Endodermal cell (in vitro differentiated cells): ENCODE measurements at places on chromosomes 7 and 10. TPM values are rescaled to one million over a fixed set of nuclear protein-coding genes. Genes with fewer than 3 reads are reported as not detected.

GRCh38 chr7:100431286-100431735, 1.7 kb downstream of the MEPCE start:
- DNase-seq: peak; percentile 49

DNA sequence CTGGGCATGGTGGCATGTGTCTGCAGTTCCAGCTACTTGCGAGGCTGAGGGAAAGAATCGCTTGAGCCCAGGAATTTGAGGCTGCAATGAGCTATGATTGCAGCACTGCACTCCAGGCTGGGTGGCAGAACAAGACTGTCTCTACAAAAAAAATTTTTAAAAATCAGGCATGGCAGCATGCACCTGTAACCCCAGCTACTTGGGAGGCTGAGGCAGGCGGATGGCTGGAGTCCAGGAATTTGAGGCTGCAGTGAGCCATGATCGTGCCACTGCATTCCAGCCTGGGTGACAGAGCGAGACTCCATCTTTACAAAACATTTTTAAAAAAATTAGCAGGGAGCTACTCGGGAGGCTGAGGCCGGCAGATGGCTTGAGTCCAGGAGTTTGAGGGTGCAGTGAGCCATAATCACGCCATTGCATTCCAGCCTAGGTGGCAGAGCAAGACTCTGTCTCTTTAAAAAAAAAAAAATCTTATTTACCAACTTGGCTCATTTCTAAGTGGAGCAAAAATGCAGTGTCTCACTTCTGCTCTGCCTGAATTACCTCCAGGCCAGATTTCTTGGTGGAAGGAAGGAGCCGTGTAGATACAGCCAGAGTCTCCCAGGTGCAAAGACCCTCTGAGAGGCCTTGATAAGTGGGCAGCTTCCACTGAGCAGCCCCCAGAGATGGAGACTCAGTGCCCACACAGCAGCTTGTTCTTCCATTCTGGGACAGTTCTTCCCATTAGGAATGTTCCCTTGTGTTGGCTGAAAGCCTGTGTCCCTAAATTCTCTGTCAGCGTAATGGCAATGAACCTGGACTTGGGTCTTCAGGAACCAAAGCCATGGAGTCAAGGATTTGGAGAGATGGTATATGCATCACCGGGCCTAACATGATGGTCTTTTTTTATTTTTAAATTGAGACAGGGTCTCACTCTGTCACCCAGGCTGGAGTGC, 30.0 kb downstream of the GTF2IRD1 start:
- no peak for DNase-seq

DNA sequence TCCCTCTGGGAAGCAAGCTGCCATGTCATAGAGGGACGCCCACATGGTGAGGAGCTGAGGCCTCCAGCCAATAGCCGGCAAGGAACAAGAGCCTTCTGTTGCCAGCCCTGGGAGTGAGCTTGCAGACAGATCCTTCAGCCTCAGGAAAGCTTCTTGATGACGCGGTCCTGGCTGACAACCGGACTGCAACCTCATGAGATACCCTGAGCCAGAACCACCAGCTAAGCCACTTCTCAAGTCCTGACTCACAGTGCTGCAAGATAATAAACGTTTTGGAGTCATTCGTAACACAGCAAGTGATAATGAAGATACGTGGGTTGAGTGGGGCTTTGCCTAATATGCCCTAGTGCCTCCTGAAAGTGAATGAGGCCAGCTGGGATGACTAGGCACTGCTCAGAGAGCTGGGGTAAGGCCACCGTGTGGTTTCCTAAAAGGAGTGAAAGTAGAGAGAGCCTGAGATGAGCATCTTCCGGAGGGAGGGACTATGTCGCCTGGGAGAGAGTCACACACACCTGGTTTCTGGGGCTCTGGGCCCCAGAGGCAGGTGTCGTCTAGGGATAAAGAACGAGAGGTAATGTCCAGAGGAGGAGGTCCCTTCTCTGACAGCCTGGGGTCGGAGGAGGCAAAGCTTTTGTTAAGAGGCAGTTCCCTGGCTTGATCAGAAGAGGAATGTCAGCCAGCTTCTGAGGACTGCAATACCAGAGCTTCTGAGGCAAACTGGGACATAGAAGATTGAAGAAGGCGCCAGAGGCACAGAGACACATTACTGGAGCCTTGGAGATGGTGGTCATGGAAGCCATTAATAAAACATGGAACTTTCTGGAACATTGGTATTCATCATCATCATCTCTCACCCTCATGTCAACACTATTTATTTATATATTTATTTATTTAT, 53.6 kb downstream of the PYROXD2 start:
- peak; percentile 92 for DNase-seq

DNA sequence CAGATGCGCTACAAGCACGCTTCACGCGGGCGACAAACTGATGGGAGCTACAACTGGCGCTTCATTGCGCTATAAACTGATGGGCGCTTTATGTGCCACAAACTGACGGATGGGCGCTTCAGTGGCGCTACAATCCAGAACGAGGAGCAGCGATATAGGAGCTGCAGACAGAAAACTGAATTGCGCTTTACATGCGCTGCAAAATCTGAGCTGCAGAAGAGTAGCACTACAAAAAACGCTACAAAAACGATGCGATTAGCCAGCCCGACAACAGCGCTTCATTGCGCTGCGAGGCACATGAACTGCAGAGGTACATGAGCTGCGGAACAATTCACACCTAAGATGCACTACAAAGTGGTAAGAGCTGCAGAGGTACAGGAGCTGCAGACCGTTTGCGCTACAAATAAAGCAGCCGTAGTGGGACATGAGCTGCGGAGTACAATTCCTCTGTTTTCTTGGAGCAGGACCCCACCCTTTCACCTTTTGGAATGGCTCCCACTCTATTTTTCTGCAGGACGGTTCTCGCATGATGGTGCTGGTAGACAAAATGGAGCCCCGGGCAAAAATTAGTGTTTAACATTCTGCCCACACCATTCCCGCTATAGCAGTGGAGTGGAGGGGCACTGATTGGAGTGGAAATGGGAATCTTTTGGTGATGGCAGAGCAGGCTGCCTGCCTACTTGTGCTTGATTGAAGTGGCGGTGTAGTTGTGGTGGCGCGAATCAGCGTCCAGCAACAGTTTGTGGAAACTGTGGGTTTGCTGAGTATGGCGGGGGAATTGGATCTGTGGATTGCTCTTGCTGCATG, 1.2 kb upstream of the SGCE start:
- DNase-seq: peak; percentile 63

Gene PRPS1L1
- total RNA-seq: not detected in 3 replicates

GRCh38 chr7:148572067-148572522, 18.5 kb upstream of the C7orf33 start:
- DNase-seq: no peak

DNA sequence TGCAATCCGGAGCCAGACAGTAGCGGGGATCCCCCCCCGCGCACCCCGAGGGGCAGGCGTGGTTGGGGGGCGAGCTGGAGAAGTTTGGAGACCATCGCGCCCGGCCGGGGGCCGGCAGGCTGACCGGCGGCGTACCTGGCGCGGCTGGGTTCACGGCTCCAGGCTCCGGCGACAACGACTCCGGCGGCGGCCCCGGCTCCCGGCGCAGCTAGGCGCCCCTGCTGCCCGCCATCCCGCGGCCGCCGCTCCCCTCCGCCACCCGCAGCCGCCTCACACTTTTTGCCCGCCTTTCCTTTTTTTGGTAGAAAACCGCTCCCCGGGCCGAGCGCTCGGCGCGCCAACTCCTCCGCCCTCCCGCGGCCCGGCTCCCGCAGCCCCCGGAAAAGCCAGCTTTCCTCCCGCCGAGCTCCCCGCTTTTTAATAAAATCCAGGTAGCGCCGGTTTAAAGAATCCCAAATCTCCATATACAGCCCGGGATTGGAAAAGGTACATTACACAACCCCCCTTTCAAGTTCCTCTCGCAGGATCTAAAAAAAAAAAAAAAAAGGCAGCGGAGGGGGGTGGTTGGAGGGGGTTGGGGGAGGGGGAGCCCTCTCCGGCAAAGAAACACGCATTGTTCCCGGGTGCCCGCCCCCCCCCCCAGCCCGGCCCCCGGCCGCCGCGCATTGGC, at the start of gene TNRC18:
TSS of gene TNRC18 (minus strand) at position 529 of the 670 bp plus-strand sequence. CDS start 2,588 bp downstream, outside the sequence.
- no peak for DNase-seq

DNA sequence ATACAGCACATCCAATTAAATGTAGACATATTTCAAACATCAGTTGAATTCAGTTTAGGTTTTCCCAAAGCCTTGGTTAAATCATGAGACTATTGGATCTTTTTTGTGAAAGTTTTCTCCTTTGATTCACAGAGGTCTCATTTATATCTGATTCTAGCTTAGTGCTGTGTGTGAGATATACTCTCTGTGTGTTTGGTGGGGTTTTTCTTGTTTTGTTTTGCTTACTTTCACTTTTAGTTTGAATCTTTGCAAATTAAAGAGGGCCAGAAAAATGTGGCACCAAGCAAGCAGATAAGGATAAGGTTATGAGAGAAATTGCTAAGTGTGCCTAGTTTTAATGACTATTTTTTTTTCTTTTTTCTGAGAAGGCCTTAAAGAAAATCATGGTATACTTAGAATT, 12.6 kb upstream of the OR6B1 start:
- no peak for DNase-seq

Gene FOXI2
- 14.8 and 17.0 TPM in 2 replicates for total RNA-seq

- DNase-seq: no peak
Measured at GRCh38 chr10:20004087-20004523, 187.9 kb downstream of the PLXDC2 start.

- no peak for DNase-seq
Measured at GRCh38 chr7:112140600-112140999, 65.6 kb downstream of the DOCK4 start.

- DNase-seq: peak; percentile 96
Measured at GRCh38 chr10:44878706-44879530, 32.2 kb upstream of the TMEM72 start.

Gene RTKN2
- 11.5 TPM in 2 replicates for total RNA-seq

DNA sequence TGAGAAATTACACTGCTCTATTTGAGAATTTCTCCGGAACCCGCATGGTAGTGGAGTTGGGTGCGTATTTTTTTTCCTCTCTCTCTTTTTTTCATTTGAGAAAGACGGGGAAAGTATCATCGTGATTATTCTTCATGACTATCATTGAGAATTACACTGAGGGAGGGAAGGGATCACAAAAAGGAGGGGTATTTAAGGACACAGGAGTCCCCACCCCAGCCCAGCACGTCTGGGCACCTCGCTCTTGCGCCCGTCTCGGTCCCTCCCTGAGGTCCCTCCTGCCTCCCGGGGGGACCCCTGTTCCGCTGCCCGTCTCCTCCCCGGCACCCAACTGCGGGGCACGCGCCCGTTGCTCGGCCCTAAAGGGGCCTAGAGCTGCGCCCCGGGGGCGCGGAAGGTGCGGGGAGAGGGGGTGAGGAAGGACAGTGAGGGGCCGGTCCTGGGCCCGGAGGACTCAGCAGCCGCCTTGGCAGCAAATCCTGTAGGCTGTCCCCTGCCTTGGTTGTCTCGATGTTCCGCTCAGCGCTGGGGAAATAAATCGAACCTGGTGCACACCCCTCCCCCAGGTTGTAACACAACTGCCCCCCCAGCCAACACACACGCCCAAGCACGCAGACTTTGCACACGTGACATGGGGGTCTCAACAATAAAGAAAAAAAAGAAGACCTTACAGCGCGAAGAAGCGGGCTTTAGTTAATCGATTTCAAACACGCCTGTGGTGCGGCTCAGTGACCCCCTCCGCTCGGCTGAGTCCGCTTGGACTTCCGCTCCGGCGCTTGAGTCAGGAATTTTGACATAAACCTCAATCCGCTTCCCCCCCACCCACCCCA, 18.6 kb upstream of the GATA3 start:
- DNase-seq: peak; percentile 65

GRCh38 chr7:376306-377079, 86.5 kb downstream of the FOXL3 start:
- peak; percentile 54 for DNase-seq

DNA sequence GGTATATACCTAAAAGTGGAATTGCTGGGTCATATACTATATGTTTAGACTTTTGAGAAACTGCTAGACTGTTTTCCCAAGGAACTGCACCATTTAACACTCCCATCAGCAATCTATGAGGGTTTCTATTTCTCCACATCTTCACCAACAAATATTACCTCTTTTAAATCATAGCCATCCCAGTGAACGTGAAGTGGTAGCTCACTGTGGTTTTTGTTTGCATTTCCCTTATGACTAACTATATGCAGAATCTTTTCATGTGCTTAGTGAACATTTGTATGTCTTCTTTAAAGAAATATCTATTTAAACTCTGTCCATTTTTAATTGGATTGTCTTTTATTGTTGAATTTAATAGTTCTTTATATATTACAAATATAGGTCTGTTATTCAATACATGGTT, 115.8 kb upstream of the SEC61G start:
- DNase-seq: no peak

Gene RNF133
- 0.59 and 0.86 TPM in 2 replicates for total RNA-seq

DNA sequence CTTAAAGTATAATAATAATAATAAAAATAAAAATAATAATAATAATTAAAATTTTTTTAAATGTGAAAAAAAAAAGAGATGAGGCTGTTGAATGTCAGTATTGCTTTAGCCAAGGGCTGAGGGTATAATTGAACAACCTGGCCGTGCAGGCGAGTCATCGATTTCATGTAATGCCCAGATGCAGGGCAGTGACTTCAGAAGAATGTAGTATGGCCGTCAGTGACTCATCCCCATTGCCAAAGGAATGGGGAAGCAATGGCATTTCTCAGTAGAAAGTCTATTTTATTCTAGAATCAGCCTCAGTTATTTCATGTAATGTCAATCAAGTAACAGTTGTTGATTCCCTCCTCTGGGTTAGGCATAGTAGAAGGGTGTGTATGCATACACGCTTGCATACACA, 516.4 kb downstream of the GLRX3 start:
- no peak for DNase-seq

Gene LRMDA
- 1.7 and 1.9 TPM in 2 replicates for total RNA-seq

GRCh38 chr10:100761191-100761590, 15.8 kb downstream of the PAX2 start:
- no peak for DNase-seq

Gene CFTR
- 0.90 and 2.0 TPM in 2 replicates for total RNA-seq

GRCh38 chr10:50600286-50600685, 23.5 kb downstream of the SGMS1 start:
- DNase-seq: no peak

DNA sequence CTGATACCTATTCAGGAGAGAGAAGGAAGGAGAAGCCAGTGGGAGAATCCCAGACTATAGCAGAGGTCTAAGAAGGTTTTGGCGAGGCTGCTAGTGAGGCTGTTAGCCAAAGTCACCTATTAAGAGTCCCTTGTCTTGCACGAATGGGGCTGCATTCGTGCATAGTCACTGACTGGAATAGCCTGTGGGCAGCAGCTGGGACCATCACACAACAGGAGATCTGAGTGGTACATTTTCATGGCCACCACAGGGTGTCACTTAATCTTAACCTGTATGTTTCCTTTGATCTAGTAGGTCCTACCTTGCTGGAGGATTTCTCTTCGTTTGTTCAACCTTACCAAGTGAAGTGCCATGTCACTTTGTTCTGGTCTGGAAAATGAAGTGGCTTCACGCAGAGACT, 319.9 kb downstream of the BMPER start:
- DNase-seq: peak; percentile 65

- DNase-seq: peak; percentile 43
Measured at GRCh38 chr7:150412016-150412415, 32.9 kb downstream of the ZNF775 start.
